DMS 273 treated with DMSO at 0.1 percent for 48 hours (cell line): ENCODE measurements at places on chromosomes 11 and 22.

DNA sequence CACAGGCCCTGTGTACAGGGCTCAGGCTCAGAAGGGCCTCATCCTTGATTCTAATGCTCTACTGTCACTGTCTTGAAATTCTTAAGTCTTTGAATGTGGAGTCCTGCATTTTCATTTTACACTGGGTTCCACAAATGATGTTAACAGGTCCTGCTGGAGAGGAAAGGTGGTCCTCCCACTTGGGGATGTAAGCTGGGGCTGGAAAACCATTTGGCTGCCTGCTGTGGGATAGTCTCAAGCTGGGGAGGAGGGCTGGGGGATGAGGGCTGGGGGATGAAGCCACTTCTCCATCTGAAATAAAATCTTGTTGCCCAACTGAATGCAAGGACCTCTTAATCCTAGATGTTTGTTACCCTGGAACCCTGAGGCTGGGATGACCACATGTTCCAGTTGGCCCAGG, 423.0 kb downstream of the TENM4 start:
- DNase-seq = no peak

- no peak for DNase-seq
Observed at GRCh38 chr11:2599561-2600189, 100.1 kb downstream of the KCNQ1OT1 start.

DNA sequence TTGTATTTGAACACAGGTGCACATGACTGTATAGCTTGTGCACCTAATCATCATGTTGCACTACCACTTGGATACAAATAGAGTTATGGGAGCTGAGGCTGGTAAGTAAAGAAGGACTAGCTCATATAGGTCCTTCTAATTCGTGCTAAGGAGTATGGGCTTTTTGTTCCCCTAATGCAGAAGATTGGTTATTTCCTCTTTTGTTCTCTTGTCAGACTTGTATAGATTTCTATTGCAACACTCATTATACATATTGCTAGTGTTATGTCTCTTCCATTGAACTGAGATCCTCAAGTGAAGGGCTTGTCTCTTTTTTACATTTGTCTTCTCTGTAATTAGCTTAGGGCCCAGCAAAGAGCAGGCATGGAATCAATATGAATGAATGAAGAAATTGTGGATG, 54.1 kb upstream of the ARHGAP20 start:
- no peak for DNase-seq

DNA sequence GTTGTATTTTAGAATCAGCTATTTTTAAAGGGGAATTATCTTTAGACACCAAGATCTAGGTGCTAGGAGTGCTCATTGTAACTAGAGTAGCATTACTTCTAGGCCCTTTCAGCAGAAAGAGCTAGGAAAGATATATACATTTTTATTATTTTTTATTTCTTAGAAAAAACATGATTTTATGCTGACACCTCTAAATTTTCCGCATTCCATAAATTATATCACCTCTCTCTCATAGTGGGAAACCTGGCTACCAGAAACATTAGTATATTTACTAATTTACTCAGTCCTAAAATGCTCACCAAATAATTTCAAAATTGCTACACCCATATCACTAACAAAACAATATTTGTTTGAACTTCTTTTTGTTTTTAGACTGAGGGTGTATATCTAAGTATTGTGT, 32.1 kb upstream of the SLC36A4 start:
- no peak for DNase-seq

DNA sequence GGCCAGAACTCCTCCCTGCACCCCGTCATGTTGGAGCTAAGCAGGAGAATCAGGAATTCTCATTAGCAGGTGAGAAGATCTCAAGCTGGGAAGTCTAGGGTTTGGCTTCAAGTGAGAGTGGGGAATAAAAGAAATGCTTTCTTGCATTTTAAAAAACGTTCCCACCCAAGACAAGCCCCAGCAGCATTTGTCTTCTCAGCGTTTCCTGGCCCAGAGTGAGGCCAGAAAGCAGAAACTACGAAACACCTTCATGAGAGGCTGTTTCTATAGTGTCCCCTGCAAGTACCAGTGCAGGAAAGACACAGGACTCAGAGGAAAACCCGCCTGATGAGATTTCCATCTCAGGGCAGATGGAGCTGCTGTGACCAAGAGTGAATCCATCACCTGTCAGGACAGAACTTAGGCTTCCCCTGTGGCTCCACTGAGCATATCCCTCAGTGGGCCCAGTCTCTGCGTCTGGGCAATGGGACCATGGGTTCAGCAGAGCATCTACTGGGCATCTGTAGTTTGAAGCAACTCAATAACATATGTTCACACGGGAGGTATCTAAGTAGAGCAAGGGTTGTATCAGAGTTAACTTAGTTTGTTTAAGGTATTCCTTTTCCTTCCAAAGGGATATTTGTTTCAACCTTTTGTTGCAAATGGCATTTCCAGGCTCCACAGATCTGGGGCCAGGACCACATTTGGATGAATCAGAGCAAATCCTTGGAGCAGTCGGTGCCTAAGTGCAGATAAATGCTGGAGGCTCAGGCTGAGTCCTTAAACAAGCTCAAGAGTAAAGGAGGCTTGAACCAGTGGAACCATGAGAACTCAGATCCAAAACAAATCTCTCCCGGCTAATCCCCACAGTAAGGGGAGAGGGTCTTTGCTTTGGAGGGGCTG, 548.3 kb downstream of the MIAT start:
- DNase-seq = no peak

GRCh38 chr22:47318041-47318737, 555.7 kb downstream of the TBC1D22A start:
- DNase-seq = no peak

DNA sequence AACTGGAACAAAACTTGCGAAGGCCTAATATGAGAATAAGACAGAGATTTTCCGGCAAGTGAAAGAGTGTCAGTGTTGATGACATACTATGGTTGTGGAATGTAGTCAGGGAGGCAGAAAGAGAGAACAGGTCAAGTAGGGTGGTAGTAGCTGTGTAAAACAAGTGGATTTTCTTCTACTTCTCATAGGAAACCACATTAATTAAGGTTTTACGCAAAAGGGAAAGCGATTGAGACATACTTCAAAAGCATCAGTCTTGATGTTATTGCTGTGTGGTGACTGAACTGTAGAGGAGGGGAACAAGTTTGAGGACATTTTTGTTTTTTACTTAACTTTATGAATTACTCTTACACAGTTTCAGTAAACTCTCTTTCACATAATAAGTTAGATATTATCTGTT, 186.0 kb upstream of the CNTN5 start:
- no peak for DNase-seq

GRCh38 chr11:31001427-31001826, 368.1 kb downstream of the DCDC1 start:
- no peak for DNase-seq

- DNase-seq = peak; percentile 73
Observed at GRCh38 chr11:20458905-20459632, 71.6 kb downstream of the PRMT3 start.
